ENCODE measurements at places on chromosomes 6 and 20.

- no peak for DNase-seq
Measured at GRCh38 chr6:150090328-150090727, 21.4 kb upstream of the ULBP3 start.

DNA sequence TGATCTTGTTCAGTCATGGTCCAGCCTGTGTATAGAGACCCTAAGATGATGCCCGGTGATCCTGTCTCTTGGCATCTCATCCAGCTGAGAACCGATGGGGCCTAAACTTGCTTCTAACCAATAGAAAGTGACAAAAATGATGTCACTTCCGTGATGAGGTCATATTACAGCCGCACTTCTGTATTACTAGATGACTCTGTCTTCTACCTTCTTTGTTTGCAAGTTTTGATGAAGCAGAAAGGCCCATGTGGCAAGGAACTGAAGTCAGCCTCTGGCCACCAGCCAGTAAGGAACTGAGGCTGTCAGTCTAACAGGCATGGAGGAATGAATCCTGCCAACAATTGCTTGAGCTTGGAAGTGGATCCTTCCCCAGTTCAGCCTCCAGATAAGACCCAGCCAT, 32.8 kb upstream of the HLA-C start:
- no peak for DNase-seq

DNA sequence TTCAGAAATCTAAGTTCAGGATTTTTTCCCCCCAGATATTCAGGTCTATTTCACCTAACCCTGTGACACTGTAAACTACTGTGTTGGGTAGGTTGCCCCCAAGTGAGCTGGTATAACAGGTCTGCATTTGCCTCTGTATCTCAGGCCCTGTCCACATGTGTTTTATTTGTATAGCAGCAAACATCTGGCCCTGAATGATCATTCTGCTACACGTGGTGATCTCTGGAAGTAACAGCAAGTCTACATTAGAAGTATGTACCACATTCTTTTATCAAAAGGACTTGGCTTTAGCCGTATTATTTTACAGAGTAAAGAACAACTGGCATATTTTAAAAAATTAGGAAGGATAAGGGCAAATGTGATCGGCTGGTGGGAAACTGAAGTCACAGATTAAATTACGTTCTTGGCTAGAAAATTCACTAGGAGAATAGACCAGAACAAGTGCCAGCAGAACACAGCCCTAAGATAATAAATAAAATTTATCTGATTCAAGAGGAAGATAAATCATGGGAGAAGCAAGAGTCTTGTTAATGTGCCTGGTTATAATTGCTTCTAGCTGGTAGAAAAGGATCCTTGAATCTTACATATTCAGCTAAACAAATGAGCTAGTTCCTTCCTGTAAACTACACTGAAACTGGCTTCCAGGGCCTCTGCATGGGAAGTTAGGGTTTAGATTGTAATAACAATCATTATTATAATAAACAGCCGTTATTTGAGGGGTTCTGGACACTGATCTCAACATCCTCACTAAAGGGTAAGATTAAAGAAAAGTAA, 192.1 kb downstream of the SAMD5 start:
- DNase-seq, result no peak

DNA sequence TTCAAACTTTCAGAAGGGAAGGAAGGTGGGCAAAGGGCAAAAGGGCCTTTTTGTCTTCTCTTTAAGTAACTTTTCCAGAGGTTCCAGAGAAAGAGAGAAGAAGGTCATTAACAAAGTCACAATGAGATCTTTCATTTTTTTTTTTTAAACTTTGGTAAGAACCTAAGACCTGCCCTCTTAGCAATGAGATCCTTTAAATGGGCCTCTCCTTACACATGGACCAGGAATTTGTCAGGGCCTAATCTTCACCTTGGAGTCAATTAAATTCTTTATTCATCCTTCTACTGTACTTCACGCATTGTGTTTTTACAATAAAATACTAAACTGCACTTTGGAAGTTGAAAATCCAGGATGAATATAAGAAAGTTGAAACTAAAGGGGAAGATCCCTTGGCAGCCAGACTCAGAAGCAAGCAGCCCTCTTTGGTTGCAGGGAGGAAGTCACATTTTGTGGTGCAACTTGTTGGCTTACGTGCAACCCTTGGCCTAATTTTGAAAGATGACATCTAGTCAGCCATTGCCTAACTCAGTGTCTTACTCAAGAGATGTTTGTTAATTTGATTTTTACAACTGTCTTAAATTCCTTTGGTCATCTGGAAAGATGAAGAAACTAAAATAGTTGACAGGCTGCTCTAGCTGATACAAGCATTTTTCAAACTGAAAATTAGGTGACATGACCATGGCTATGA, 11.9 kb upstream of the TMEM170B start:
- DNase-seq, result no peak

GRCh38 chr6:40631744-40632143, 44.6 kb upstream of the LRFN2 start:
- DNase-seq, result no peak
